ENCODE measurements at places on chromosomes 11 and 22.

DNA sequence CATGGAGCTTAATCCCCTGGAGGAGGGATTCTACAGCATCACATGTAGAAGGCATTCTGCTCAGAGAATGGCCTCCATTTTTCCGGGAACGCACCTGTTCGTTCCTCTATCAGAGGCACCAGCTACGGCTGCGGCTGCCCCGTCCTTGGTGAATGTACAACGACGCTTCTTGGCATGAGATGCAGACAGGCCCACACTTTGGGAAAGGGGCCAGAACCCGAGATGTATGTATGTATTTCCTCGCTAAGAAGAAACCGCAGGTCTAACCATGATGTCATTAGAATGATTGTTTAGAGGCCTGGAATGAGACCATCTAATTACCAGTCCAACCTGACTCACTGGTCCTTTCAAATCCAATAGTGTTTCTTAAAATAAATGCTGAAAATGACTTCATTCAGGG lies 1293.4 kb downstream of the TBC1D22A start:
- no peak for DNase-seq

GRCh38 chr11:66080055-66080817 lies 10.2 kb downstream of the PACS1 start:
- no peak for DNase-seq

DNA sequence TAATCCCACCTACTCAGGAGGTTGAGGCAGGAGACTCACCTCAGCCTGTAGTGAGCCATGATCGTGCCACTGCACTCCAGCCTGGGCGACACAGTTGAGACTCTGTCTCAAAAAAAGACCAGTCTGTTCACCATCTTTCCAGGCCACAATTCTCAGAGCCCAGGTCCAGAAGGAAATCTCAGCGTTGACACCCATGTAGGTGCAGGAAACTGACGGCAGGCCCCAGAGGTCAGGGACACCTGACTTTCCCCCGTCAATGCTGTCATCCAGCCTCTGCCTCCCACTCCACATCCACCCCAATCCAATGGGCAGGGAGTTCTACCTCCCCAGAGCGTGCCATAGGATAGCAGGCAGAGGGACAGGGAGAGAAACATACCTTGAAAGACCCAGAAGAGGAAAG lies 5.9 kb upstream of the GRK2 start:
- DNase-seq = no peak

DNA sequence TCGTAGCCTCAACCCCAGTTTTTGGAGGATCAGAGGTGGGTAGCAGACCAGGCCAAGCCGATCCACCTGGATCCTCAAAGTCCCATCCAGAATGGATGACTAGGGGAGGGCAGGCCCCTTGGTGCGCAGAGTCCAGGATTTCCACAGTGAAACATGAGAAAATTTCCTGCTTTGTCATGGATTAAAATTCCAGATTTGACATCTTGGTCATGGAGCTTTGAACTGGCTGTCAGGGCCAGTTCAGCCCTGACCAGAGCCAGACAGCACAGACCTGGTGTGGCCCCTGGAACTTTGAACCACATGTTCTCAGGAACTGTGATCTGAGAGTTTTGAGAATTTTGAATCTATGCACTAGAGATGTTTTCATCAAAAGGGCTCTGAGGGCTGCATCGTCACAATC lies 177.5 kb downstream of the MN1 start:
- DNase-seq = no peak

DNA sequence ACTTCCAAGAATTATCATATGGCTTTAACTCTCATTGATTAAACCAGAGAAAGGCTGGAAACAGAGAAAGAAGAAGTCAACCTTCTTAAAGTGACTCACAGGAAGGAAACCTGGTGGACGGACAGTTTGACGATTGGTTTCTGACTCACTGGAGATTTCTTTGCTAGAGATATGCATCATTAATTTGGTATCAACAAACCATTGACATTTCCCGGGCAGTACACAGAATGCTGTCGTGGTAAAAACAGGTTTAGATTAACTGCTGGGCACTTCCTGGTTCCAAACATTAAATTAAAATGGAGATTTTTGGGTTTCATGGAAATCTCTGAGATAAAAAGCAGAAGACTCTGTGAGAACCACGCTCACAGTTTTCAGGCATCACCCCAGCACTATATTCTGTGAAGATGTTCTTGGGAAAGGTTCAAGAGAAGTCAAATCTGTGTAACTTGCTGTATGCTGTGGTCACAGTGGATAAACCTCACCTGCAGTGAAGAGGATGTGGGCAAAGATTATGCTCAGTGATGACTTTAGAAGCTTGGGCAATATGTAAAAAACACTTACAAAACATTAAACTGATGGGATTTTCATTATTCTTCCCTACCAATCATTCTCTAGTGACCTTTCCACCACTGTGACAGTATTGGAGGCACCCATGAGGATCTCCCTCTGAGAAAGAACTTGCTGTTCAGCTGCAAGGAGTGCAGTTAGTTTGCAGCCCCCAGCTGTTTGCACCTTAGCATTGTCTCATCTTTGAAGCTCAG lies 61.1 kb upstream of the CD44 start:
- no peak for DNase-seq

GRCh38 chr11:62020661-62021060 lies 53.2 kb upstream of the FTH1 start:
- DNase-seq = no peak

- DNase-seq = no peak
Measured at GRCh38 chr22:17065433-17065832, 19.4 kb upstream of the IL17RA start.

DNA sequence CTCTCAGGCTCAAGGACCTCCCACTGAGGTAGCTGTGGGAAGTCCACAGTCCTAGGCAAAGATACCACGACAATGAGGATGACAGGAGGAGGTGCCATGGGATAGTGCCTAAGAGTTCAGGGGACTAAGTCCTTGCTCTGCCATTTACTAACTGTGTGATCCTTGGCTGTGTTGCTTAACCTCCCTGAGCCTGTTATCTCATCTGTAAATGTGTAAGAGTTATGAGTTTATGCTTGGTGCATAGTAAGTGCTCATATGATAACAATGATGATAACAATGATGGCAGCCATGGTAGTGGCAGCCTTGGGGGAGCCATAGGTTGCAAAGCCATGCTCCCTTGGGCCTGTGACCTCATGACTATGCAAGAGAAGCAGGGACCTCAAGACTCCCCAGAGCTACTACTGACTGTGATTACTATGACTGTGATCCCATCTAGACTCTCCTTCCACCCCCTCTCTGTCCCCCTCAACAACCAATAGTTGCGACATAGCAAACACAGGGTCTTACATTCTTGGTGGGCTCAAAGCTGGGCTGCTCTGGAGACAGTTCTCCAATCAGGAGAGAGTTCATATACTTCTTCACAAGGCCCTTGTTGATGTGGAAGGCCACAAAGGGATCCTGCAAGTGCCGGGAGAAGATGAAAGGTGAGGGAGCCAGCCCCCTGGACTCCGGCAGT lies 3.9 kb downstream of the FADS1 start:
- DNase-seq = no peak

- DNase-seq = no peak
Measured at GRCh38 chr22:29299136-29299900, 7.1 kb upstream of the GAS2L1 start.

DNA sequence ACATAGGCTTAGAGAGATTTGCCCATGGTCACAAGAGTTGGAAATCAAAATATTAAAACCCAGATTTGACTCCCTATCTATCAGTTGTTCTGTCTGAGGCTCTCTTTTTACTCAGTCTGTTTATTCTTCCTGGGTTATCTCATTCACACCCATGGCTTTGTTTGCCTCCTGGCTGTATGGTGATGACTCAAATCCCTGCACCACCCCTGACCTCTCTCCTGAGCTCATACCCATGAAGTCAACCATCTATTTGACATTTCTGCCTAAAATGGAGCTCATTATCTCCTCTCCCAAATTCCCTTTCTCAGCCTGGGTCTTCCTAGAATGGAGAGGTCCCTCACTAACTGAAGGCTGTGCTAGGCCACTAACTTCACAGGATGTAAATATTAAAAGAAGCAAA lies 27.8 kb upstream of the CCDC134 start:
- no peak for DNase-seq

GRCh38 chr22:20038574-20038973 lies 17.7 kb downstream of the TANGO2 start:
- DNase-seq = no peak

GRCh38 chr11:69312453-69313404 lies 18.8 kb downstream of the MYEOV start:
- DNase-seq = no peak

- no peak for DNase-seq
Measured at GRCh38 chr22:49101225-49101624, 726.4 kb downstream of the BRD1 start.

DNA sequence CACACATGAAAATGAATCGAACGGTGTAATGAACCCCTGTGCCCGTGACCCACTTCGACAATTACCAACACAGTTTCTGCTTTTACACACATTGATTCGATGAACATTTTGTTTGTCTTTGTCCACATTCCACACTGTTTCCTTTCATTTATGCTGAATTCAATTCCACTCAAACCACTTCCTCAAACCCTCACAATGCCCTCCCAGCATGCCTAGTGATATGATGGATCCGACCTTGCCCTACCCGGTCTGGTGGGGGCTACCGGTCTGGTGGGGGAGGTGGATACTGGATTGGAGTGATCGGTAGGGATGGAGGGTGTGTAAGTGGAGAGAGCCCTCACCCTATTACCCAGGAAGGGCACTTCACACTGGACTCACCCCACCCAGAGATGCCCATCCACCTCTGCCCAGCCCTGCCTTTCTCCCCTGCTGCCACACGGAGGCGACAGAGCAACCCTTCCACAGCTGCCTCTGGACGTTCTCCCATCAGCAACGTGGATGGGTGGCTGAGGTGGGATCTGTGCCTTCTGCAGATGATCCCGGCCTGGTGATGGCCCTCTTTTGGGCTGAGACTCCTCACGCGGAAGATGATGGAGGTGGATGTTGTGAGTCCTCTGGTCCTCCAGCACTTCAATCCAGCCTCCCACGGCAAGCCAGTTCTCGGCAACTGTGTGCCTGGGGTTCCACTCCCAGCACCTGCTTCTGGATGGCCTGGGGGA lies 33.0 kb upstream of the P2RY2 start:
- DNase-seq = peak; percentile 32

GRCh38 chr11:35911013-35911412 lies 32.8 kb upstream of the LDLRAD3 start:
- DNase-seq = no peak

DNA sequence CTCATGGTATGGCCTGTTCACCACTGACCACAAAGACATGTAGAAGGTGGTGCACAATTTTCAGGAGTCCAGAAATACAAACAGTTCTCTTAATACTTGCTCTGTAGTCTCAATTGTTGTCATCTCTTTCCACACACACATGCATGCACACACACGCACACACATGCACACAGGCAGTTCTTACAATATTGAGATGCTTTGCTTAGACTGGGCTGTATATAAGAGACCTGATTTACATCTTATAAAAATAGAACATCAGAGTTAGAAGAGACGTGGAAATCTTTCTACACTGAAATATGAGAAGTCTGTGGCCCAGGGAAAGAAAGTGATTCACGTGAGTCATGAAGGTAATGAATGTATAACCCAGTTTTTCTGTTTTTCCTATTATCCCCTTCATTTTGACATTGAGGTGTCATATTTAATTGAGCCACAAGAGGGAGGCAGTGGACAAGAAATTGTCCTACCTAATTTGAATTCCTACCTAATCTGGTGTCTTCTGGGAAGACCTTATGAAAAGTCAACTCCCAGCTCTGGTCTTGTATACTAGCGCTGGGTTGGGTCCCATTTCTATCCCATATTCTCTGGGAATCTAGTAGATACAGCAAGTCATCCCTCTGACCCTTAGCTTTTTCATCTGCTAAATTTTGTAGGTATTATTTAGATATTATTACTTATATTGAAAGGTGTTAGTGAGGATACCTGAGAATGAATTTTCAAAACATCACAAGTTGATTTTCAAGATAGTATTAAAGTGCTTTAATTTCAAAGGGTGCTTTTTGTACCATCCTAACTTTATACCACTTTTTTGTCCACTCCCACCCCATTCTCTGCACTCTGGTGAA lies 14.9 kb upstream of the MS4A4A start:
- DNase-seq = no peak

- no peak for DNase-seq
Measured at GRCh38 chr11:36243641-36244040, 45.6 kb downstream of the COMMD9 start.

- DNase-seq = no peak
Measured at GRCh38 chr11:61924064-61924455, 6.7 kb upstream of the RAB3IL1 start.

GRCh38 chr22:44838316-44839016 lies 86.1 kb downstream of the ARHGAP8 start:
- no peak for DNase-seq

DNA sequence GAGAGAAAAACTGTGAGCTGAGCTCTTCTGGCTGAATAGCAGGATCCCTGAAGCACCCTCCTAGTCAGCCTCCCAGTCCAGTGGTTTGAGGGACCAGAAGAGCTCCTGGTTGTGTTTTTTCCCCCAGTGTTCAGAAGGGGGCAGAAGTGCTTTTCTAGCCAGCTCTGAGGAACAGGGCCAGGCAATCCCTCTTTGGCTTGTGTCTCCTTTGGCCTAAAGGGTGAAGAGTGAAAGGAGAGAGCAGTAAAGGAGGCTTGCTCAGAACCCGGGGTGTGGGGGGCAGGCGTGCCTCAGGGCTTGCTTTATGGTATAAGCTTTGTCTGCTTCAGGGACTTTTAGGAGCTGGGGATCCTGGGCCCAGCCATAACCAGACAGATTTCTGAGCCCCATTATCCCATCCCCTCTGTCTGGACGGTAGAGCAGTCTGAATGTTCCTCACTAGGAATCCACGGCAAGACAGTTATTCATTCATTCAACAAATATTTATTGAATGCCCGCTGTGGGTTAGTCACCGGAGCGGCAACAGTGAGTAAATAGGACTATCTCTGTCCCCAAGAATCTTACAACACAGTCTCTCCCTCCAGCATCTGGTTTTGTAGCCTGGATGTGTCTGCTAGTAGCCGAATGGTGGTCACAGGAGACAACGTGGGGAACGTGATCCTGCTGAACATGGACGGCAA lies 14.5 kb downstream of the ACP2 start:
- peak; percentile 39 for DNase-seq

GRCh38 chr11:59380263-59381059 lies 21.8 kb downstream of the OR5AN1 start:
- no peak for DNase-seq

- no peak for DNase-seq
Measured at GRCh38 chr22:36155702-36156101, 4.9 kb downstream of the APOL3 start.
